ENCODE measurements at places on chromosomes 1 and 21.
A peak's percentile ranks its signal among the peaks of the same experiment; 100 is the strongest.

DNA sequence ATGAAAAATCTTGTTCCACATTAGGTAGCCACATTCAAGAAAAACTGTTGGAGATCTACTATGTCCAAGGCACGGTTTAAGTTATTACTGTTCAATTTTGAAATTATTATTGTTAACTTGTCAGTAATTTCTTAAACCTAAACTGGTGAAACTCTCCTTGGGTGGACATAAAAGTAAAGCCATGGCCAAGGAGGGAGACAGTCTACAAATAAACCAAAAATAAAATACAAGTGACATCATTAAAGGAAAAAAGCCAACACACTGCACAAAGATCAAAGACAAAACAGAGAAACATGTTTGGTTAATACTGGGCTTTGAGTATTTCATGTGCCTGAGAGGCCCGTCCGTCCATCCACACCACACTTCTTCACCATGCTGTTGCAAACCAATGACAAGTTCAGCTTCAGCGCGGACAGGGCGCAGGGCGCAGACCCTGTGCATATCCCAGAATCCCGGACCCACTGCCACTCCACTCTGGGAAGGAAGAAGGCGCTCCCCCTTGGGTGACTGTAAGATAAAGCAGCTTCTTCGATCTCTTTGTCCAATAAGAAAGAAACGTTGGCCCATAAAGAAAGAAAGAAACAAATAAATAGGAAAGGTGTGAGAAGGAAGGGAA lies 918 bp upstream of the RASAL2 start:
- no peak for DNase-seq

DNA sequence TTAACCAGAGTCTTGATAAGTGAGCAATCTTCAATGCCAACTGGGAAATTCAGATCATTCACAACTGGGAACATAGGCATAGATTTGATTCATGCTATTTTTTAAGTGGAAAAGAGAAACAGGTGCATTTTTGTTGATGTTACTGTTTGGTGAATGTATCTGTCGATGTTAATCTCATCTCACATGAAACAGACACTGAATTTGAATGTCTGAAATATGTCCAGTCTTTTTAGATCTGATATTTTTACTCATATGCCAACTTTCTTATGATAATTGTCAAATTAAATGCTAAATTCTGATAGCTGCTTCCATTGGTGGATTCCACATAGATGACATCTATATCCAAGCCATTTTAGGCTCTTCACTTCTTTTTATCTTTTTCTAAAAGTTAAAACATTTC lies 213.1 kb downstream of the RYR2 start:
- no peak for DNase-seq

DNA sequence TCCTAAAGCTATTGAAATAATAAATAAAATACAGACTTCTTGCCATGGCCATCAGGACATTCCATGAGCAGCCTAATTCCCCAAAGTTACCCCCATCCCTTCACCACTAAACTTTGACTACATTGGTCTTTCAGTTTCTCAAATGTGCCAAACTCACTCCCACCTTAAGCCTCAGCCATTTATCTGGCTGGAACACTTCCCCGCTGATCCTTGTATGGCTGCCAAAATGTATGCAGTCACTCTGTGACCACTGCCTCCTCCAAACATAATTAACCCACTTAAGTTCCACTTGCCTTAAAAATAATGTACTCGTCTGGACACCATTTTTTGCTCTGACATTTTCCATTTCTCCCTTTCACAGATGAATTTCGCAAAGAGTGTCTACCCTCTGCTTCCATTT lies 407.4 kb downstream of the NTNG1 start:
- no peak for DNase-seq

DNA sequence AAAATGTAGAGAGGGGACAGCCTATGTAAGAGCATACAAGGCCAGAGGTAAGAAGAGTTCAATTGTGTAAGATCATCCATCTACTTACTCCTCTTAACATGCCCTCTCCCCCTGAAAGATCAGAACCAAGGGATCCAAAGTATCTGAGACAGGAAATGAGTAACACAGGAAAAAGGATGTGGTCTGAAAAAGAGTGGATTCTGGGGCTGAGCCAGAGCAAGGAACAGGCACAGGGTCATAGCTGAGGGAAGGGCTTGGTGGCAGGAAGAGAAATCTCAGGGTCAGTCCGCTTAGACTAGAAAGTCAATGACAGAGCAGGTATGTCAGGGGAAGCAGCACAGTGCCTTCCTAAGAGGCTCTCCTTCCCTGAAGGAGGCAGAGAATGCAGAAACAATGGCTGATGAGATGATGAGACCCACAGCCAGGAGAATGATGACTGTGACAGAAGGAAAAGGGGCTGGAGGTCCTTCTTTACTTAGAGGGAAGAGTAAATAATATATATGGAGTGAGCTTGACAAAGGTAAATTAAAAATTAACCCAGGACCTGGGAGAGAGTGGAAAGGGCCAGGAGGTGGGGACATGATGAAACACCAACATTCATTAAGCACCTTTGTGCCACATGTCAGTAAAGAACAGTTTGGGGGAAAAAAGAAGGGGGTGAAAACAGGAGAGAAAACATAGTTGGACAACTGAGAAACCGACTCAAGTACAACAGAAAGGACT lies 26.2 kb upstream of the A3GALT2 start:
- no peak for DNase-seq

- DNase-seq: no peak
These were observed 220.3 kb upstream of the FGGY start for GRCh38 chr1:59076612-59077011.

DNA sequence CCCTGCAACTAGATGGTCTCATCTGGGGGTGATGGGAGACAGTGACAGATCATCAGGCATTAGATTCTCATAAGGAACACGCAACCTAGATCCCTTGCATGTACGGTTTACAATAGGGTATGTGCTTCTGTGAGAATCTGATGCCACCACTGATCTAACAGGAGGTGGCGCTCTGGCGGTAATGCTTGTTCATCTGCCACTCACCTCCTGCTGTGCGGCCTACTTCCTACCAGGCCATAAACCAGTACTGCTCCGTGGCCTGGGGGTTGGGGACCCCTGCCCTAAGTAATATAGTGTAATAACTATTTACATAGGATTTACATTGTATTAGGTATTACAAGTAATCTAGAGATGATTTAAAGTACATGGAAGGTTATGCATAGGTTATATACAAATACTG lies 134.9 kb downstream of the CLEC20A start:
- DNase-seq: no peak

- DNase-seq: peak; percentile 48
These were observed 1.2 kb downstream of the MAPKAPK2 start for GRCh38 chr1:206685769-206686477.

GRCh38 chr1:3237994-3238702 lies 169.1 kb downstream of the PRDM16 start:
- no peak for DNase-seq

- no peak for DNase-seq
These were observed 753 bp downstream of the C1orf210 start for GRCh38 chr1:43284546-43285110.

DNA sequence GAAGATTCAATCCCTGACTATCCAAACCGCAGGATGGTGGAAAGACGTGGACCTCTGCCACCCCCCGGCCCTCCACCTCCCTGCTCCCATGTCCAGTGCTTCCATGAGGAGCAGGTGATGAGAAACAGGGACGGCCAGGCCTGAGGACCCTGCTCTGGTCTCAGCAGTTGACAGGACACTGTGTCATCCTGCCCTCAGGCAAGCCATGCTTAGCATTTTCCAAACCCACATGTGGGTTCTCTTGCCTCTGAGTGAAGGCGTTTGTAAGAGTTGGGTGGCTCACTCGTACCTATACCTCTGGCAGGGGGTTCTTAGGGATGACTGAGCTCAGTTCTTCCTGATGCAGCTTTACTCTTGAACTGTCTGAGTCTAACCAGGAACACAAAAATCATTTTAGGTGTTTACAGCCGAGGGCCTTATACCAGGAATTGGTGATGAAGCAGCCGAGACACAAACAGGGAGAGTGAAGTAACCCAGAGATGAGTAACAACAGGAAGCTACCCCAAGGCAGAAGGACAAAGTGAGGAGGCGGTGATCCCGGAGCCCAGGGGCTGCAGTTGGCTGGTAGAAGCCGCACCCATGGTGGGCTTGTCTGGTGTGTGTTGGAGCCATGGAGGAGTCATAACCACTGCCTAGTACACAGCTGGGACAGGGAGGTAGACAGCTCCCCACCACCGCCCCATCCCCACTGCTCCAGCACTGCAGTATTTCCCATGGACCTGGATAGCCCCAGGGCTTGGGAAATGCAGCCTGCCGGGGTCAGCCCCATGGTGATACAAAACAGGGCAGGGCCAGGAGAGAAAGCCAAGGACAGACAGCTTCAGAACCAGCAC lies 21.4 kb downstream of the MYBPH start:
- no peak for DNase-seq

GRCh38 chr1:220458936-220459335 lies 69.0 kb upstream of the MARK1 start:
- DNase-seq: no peak

GRCh38 chr1:59415286-59415850 lies 118.5 kb downstream of the FGGY start:
- no peak for DNase-seq

GRCh38 chr1:110428946-110429345 lies 21.5 kb upstream of the LAMTOR5 start:
- DNase-seq: no peak

- no peak for DNase-seq
These were observed 62.7 kb upstream of the IPO9 start for GRCh38 chr1:201766131-201766866.

- peak; percentile 66 for DNase-seq
These were observed 20.8 kb upstream of the SDC3 start for GRCh38 chr1:30929135-30929889.

- DNase-seq: peak; percentile 33
These were observed 6.1 kb downstream of the CTNNBIP1 start for GRCh38 chr1:9903801-9904527.

DNA sequence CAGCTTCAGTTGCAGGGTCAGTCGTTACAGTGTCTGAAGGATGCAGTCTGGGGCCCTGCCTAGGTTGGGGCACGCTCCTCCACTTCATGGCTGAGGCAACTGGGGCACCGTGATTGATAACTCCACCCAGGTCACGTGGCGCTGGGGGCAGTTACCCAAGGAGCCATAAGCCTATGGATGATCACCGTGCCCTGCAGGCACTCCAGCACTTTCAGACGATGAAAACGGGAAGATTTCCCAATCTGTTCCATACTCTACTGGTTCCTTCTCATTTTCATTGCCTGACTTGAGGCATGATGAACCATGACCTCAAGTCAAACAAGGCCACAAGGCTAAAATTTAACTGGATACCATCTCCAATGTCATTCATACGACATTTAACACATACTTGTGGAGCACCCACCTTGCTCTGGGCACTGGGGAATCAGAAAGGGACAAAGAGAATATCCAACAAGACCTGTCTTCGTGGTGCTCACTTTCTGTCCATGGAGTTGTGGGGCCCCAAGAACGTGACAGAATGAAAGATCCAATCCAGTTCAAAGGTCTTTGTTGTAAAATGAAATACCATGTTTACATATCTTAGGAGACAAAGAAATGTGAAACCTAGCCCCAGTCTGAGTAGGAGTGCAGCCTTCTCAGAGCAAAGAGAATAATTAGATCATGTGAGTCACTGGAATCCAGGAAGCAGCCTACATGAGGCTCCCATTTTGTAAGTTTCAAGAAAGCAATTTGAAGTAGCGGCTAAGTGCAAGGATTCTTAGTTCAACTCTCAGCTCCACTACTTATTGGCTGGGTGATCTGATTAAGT lies 39.4 kb upstream of the SPOCD1 start:
- no peak for DNase-seq

DNA sequence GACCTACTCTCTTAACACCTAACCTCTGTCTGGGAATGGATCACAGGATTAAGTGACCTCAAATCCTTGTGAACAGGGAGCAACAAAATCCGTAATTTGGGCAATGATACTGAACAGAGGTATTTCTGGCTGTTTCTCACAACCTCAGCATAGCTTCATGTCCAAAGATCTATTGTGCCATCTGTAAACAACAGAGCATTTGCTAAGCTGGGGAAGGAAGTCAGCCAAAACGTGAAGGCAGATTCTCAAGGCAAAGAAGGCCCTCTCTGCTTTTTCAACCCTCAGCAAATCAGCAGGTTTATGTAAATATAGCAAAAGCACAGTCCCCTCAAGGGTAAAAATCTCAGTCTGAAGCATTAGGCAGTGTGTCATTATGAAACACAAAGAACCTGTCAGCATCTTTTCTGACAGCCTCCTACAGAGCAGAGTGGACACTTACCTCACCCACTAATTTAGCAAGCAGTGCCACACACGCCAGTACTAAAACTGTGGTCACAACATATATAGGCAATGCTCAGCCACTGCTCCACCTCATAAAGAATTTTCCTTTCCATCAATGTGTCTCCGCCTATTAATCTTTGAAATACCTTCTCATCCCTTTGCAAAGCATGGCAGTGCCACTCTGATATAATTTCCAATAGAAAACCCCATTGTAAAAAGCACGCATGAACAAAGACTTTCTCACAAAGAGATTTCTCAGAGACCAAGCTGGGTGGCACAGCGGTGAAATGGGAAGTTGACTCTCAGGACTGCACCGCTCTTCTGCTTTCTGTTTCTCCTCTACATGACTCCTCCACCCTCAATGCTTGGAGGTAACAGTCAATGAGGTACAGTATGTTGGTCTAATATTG lies 188.0 kb downstream of the RERE start:
- no peak for DNase-seq

- DNase-seq: no peak
These were observed 63.1 kb upstream of the SH3GLB1 start for GRCh38 chr1:86641318-86641717.

DNA sequence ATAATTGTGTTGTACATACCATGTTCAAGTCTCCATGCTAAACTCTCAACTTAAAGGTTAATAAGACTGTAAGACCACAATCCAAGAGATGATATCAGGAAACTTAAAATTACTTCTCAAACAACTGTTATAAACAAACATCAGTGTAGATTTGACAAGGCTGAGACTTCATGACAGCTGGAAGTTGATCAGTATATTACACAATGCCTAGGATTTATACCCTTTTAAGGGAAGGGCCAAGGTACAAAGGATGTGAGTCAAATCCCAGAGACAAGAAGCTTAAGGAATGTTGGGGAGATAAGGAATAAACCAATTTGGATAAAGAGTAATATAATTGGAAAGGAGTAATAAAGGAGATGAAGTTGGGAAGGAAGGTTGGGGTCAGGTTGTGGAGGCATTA lies 98.8 kb downstream of the LBR start:
- DNase-seq: no peak

DNA sequence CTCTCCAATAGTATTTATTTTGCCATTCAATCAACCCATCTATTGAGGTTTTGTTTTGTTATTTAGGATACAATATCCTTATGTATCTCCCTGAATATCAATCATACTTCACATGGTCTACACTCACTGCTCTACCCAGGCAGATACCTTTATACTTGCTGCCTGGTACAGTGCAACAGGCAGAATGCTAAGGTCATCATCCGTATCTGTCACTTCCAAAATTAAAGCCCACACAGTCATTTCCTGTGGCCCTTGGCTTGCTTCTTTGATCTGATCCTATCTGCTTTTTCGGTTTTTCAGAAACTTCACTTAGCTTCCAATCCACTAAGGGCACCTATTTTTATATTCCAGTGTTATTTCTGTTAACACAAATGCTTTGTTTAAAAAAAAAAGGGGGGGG lies 22.3 kb upstream of the ZZZ3 start:
- no peak for DNase-seq

GRCh38 chr1:248800459-248800858 lies 25.3 kb downstream of the SH3BP5L start:
- no peak for DNase-seq

Data from activated CD4-positive, alpha-beta T cell treated with anti-CD3 and anti-CD28 coated beads, Interleukin-2, amount 50 U/mL, for 48 hours (primary cell).